ENCODE measurements at places on chromosomes 11 and 22.

DNA sequence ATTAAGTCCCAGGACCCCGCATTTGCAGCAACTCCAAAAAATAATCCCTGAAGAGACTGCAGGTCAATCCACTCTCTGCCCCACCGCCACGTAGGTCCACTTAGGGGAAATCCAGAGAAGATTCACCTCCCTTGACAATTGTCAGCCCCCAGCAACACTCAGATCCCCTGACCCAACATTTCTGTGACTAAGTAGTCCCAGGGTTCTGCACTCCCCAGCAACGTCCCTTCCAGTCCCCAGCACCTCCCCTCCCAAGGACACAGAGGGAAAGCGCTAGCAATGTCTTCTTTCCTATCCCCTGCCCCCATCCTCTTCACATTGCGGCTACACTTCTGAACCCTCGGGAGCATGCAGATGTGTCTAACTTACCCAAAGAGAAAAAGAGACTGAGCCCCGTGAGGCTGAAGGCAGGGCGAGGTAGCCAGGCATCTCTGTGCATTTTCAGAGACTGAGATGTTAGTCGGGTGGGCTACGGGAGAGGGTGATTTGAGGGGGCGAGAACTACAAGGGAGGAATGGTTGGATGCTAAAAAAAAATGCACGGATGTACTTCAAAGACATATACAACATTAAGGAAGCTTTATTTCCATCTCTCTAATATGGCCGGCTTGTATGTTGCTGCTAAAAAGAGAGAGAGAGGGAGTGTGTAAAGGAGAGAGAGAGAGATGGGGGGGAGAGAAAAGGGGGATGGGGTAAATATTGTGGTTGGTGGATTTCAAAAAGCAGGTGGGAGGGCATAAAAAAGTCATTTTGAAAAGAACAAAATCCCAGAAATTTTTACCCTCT lies at the start of gene SCN2B:
Gene SCN2B (minus strand): TSS at position 647 of the 785 bp plus-strand sequence. CDS start 208 bp downstream, at position 439.
- DNase-seq = no peak

DNA sequence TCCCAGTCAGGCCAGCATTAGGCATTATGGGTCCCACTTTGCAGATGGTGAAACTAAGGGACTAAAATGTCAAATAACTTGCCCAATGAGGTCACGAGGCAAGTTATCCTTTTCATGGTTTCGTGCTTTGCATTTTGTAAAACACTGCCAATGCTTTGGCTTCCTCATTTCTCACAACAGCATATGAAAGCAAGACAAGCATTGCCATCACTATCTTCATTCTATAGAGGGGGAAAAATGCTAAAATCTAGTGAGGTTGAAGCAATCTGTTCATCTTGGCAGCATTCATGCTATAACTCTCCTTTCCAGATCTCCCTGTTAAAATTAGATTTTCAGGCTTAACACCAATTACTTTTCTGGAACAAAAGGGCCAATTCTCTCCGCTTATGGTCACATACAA lies 14.8 kb downstream of the FAM181B start:
- DNase-seq = no peak

DNA sequence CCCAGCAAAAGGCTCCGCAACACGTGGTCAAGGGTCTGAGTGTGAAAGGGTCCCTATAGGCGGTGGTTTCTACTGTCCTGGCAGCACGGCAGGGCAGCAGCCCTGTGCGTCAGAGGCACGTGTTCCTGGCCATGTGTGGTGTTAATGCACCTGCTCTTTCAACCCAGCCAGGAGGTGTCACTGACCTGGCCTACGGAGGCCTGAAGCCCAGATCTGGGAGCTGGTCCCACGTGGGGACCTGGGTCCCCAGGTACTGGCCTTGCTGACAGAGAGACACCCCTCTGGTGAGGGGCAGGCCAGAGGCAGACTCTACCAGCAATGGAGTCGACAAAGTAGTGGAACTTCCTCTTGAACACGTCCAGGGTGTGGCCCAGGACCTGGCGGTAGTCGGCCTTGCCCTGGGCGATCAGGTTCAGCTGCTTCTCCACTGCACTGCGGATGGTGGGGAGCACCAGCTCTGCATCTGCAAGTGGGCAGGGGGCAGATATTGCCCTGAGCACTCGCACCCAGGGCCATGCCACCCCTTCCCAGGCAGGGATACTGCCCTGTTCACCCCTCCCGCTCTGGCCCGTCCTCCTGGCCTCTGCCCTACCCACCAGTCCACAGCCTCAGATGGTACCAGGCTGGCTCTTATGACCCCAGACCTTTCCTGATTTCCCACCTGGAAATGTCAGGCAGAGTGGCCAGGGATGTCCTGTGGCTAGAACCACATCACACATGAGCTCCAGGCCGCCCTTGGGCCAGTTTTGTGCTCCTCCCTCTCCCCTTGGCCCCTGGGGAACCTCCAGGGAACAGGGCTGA lies 6.8 kb upstream of the PPM1F start:
- DNase-seq = no peak

DNA sequence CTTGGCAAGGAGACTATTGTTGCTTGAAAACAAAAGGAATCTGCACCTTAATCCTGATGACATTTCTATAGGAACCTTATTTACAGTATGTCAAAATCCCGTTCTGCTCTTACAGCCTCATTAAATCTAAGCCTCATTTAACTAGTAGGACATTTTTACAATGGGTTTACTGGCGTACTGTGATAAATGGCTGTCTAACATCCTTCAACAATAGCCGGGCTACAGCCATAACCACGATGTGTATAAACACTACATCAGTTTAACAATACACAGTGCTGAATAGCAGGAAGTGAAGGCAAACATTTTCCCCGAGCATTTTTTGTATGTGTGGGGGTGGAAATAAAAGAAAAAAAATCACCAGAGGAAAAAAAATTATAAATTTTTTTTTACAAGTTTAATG lies 131.2 kb downstream of the ARL14EP start:
- no peak for DNase-seq

GRCh38 chr11:60753309-60753708 lies 3.4 kb upstream of the MS4A15 start:
- DNase-seq = no peak

- DNase-seq = no peak
Observed at GRCh38 chr11:75700940-75701339, 16.7 kb upstream of the MOGAT2 start.

GRCh38 chr11:40287916-40288803 lies 1171.3 kb downstream of the LRRC4C start:
- no peak for DNase-seq

GRCh38 chr22:36760786-36761185 lies 15.1 kb downstream of the IFT27 start:
- DNase-seq = no peak

DNA sequence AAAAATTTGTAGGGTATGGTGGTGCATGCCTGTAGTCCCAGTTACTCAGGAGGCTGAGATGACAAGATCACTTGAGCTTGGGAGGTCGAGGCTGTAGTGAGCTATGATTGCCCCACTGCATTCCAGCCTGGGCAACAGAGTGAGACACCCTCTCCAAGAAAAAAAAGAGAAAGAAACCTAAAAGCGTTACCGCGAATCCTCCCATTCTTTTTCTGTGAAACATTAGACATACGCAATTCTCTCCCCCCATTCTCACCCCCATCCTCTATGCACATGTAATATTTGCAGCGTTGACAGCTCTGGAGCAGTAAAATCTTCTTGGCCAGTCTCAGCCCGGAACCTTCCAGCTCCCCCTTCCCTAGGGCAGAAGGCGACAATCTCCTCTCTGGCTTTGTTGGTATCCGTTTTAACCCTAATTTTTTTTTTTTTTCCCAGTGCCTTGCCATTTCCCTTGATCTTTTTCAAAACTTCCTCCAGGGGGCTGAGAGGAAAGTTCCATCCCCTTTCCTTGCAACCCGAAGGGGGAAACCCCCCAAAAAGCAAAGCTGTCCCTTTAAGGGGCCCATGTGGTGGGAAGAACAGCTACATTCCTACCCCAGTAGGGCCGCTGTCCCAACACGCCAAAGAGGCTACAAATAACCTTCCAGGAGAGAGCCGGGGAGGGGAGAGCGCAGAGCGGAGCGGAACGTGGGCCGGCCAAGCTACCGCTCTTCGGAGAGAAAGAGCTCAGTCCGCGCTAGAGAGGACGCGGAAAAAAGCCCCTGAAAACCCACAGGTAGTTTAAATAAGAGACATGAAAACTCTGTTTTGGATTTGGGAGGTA lies 1.9 kb downstream of the LRP4 start:
- no peak for DNase-seq

DNA sequence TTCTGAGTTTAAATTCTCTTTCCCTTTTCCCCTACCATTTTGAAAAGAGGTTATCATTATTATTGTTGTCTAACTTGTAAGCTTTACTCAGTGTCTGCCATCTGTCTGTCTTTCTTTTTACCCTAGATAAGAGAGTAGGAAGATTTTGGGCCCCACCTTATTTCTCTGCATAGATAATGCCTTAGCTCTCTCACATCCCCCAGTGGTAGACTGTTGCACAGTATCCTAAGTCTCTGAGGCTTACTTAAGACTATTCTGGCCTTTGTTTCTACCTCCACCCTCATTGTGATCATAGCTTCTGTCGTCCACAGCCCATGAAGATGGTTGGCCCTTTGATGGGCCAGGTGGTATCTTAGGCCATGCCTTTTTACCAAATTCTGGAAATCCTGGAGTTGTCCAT lies 3.6 kb upstream of the OR51L1 start:
- DNase-seq = no peak

GRCh38 chr22:42613872-42614301 lies 796 bp downstream of the POLDIP3 start:
- DNase-seq = no peak

- DNase-seq = peak; percentile 65
Observed at GRCh38 chr11:46380340-46381047, 975 bp upstream of the MDK start.

DNA sequence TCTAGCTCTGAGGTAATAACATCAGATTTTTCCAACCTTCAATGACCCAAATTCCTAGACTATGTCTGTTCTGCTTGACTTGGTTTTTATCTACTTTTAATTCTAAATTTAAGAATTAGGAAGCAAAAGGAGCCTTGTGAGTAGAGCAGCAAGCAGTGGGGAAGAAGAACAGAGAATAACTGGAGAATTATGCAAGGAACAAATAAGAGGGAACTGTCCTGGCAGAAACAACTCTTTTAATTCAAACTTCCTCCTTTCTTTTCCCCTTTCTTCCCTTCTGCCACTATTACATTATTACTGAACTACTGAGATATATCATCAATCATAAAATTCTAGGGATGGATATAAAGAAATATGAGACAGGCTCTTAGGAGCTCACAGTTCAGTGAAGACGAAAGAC lies 276.1 kb downstream of the SBF2 start:
- no peak for DNase-seq

DNA sequence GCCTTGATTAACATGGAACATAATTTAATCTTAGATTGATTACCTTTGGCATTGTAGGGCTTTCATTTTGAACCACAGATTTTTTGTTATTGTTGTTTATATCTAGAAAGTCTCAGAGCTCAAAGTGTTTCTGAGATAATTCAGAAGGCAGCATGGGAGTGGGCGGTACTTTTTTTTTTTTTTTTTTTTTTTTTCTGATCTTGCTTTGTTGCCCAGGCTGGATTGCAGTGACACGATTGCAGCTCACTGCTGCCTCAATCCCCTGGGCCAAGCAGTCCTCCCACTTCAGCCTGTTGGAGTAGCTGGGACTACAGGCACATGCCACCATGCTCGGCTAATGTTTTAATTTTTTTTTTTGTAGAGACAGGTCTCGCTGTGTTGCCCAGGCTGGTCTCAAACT lies 21.5 kb downstream of the CAT start:
- DNase-seq = no peak

All from stimulated activated CD4-positive, alpha-beta T cell treated with anti-CD3 and anti-CD28 coated beads, Interleukin-4, amount 100 ng/mL, for 4 hours (primary cell).